NCI-H2029 treated with DMSO at 0.1 percent for 48 hours (cell line): ENCODE measurements at places on chromosomes 16 and 17.

- DNase-seq = no peak
Measured at GRCh38 chr16:88624481-88624880, 13.9 kb upstream of the IL17C start.

DNA sequence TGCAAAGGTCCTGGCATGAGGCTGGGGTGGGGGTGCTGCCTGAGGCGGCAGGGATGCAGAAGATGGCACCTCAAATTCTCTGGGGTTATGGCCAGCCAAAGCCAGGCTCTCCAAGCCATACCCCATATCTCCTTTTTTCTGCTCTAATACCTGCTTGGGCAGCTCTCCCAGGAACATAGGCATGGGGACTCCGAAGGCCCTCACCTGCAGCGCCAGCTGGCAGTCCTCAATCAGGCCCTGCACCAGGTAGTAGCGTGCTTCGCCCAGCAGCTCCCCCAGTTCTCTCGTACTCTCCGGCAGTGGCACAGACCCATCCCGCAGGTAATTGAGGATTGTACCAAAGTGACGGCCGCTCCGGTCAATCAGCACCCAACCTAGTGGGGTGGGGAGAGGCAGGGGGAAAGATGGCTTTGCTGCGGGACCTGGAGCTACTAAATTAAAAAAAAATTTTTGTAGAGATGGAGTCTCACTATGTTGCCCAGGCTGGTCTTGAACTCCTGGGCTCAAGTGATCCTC lies 3.0 kb downstream of the KCTD13 start:
- DNase-seq = no peak

- no peak for DNase-seq
Measured at GRCh38 chr16:81575307-81575706, 130.7 kb downstream of the CMIP start.

DNA sequence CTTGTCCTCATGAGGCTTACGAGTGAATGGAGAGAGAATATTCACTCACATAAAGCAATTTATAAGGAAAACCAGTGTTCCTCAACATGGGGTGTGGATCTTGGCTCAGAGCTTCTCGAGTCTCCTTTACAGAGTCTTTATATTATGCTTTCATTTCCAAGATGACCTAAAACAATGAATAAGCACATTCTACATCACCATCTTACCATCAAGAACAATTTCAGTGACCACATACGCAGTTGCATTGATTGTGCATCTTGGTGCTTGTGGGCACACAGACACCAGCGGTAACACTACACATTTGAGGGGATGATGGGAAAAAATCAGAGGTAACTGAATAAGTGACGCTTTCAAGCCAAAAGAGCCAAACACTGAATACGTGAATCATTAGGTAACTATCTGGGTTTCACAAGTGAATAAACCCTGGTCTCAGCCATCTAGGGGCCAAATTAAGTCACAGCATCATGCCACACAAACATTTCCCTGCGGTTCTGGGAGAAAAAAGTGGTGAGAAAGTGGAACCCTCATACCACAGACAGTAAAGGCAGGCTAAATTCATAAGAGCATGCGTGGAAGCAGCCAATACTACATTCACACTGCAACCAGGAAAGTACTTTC lies 9.4 kb downstream of the CWC25 start:
- no peak for DNase-seq

DNA sequence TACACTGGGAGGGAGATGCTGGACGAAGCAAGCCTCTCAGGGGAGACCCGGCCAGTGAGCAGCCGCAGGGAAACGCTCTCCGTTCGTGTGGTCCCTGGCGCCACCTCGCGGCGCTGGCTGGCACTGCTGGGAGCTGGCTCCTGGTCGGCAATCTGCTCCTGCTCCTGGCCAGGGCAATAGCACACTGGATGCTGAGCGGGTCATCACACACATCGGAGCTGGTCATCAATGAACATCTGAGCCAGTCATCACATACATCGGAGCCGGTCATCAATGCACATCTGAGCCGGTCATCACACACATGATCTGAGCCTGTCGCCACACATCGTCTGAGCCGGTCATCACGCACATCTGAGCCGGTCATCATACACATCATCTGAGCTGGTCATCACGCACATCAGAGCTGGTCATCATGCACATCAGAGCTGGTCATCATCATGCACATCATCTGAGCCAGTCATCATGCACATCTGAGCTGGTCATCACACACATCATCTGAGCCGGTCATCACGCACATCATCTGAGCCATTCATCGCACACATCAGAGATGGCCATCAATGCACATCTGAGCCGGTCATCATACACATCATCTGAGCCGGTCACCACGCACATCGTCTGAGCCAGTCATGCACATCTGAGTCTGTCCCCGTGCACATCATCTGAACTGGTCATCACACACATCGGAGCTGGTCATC lies 217.3 kb downstream of the RBFOX3 start:
- DNase-seq = peak; percentile 16

DNA sequence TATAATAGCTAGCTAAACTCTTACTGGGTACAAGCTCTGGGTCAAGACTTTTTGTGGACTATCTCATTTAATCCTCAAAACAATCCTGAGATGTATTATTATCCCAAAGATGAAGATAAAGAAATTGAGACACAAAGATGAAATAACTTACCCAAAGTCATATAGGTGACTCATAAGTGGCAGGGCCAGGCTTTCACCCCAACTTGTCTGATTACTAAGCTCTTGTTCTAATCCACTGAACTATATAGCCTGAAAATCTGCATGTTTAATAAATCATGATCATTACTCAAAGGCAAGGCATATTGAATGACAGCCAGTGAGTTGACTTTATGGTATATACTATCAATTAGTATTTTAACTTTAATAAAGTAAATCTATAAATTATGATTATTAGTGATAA lies 77.4 kb downstream of the SKAP1 start:
- no peak for DNase-seq

GRCh38 chr17:74822939-74823367 lies 36.7 kb downstream of the GRIN2C start:
- no peak for DNase-seq

DNA sequence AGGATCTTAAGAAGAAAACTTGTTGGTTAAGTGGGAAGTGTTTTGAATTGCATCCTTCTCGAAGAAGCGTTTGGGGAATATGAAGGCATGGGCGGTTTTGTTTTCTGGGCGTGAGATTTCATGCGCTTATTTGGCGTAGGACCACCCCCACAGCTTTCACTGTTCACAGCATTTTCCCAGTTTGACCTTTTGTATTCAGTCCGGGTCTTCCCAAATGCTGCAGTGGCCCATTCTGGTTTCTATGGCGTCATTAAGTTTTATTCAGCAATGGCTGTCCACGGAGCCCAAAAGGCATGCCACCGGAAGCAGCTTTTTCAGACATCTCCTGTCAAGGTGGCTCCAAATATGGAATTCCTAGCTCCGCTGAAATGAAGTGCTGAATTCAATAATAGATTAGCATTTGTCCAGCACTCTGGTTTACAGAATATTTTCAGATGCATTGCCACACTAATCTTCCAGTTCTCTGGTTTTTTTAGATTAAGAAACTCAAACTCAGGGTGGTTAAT lies 90.6 kb upstream of the FBXO47 start:
- DNase-seq = no peak

GRCh38 chr17:59897090-59897489 lies 4.2 kb downstream of the RPS6KB1 start:
- no peak for DNase-seq
